Fibroblast of villous mesenchyme (primary cell): ENCODE measurements at places on chromosomes 1 and 21.

GRCh38 chr1:233664253-233664652 is 50.3 kb downstream of the KCNK1 start:
- DNase-seq, result no peak

DNA sequence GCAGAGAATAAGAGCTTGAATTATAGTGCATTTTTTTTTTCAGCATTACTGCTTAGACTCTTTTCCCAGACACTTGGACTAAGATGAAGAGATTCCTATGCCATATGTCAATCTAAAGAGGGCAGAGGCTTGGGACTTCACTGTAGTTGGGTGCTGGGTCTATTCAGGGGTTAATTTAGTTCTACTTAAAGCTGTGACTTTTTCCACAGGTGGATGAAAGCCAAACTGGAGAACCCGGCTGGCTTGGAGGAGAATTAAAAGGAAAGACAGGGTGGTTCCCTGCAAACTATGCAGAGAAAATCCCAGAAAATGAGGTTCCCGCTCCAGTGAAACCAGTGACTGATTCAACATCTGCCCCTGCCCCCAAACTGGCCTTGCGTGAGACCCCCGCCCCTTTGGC is 104.8 kb downstream of the ATP5PO start:
- DNase-seq, result no peak

DNA sequence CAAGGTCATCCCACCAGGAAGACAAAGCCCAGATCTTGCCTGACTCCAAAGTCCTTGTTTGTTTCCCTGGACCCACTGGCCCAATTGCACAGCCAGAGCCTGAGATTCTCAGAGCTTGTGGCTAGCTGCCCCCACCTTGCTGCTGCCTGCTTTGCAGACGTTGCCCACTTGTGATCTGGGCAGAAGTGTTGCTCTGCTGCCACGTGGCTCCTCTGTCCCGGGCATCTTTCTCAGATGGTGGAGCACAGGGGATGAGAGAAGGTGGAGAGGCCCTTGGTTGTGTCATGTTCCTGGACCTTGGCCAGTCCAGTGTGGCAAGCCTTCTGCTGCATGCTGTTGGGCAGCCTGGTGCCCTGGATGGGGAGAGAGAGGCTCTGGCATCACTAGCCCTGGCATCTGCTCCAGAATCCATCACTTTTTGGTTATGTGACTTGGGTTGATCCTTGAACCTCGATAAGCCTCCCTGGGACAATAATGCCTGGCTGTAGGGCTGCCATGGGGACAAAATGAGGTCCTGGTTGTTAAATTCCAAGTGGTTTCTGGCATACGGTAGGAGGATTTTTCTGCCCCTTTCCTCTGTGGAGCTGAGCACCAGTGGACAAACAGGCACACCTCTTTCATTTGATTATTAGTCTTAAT is 1.5 kb upstream of the NR0B2 start:
- no peak for DNase-seq

DNA sequence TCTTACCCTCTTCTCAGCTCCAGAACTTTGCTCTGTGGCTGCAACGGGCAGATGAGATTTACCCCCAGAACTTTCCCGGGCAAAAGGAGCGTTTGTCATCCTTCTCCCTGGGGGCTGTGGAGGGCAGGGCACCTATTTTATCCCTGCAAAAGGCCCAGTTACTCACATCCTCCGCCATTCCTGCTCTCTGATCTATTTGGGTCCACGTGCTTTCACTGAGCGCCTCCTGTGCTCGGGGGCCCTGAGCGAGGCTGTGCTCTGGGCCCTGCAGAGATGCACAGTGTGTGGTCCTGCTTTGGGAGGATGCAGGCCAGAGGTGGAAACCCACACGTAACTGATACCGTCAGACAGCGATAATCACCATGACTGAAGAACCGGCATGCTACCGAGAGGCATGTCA is 2.4 kb upstream of the CSMD2 start:
- DNase-seq, result no peak

DNA sequence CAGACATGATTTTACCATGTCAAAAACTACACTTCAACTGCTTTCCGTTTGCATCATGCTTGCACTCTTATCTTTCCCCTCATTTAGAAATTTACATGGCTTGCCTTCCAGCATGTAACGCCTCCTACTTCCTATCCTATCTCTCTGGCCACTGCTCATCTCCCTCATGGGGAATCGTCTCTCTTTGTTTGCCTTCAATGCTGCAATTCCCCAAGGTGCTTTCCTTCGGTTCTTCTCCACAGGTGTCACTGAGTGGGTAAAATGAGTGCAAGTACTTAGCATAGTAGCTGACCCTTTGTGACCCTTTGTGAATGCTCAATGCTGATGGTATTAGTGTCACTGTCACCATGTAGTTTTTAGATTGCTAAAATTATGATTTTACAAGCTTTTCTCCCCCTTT is 63.1 kb downstream of the APP start:
- no peak for DNase-seq

DNA sequence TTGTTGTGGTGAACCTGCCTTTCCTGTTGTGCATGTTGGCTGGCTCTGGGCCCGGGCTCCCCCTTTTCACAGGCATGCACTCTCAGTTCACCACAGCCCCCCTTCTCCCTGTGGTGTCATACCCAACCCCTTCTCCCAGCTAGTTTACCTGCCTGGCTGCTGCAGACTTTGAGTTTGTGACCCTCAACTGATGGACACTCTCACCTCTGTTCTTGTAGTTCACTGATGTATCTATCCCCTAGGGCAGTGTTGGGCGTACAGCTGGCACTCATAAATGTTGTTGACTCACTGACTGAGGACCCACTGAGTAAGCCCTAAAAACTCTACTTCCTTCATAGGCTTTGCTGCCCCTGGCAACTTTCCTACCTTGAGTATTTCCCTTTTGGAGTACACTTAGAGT is 54.9 kb downstream of the WDR64 start:
- DNase-seq, result no peak

DNA sequence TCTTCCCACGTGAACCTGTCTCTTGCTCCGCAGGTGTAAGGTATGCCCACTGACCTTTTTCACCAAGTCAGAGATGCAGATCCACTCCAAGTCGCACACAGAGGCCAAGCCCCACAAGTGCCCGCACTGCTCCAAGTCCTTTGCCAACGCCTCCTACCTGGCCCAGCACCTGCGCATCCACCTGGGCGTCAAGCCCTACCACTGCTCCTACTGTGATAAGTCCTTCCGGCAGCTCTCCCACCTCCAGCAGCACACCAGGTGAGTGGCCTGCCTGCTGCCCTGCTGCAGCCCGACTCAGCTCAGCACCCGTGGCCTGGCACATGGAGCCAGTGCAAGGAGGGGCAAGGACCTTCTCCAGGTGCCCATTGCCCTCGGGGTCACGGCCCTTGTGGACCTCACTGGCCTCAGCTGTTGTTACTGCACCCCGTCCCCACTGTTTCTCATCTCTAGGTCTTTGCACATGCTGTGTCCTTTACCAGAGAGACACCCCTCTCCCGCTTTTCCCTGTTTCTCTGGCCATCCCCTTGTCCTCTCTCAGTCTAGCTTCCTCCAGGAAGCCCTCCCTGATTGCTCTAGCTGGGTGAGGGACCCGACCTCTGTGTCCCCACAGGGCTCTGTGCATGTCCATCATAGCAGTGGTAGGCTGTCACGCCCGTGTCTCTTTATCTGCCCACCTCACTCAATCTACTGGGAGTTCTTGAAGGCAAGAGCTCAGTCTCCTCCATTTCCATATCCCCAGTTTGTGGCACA is 25.4 kb downstream of the ZNF362 start:
- DNase-seq, result no peak

DNA sequence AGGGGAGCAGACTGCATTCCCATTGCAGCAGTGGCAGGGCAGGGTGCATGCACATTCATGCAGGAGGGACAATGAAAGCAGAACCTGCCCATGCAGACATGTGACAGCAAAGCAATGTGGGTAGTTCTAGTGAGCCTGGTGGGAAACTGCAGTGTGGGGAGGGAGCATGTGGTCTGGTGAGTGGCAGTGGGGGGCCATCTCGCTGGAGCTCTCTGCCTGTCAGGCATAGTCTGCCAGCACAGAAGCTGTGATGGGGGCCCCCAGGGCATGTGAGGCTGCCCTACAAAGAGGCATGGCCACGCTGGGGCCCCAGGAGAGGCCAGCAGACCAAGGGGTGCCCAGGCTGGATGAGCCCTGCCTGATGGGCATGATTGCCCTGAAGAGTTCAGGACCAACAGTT is 579.7 kb downstream of the PTPRC start:
- DNase-seq, result no peak

DNA sequence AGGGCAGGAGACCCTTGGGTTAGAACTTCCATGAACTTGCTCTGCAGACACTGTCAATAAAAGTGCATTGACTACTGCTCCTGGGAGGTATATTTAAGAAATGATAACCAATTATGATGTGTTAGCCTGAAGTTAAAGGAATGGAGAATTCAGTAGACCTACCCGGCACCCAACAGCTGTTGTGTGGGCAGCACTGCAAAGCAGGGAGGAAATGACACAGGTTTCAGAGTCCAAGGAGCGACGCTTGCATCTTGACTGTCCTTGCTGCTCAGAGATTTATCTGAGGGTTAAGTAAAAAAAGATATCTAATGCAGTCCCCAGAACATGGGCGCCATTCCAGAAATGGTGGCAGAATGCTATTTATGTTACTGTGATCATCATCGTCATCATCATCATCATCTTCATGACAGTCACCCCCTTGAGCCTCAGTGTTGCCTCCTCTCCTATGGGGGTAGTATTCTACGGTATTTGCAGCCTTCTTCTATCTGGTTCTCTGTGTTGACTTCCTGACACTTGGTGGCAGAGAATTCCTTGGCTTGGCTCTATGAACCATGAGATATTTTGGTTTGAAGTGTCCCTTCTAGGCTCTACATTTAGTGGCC is 225.9 kb downstream of the KAZN start:
- DNase-seq, result no peak

DNA sequence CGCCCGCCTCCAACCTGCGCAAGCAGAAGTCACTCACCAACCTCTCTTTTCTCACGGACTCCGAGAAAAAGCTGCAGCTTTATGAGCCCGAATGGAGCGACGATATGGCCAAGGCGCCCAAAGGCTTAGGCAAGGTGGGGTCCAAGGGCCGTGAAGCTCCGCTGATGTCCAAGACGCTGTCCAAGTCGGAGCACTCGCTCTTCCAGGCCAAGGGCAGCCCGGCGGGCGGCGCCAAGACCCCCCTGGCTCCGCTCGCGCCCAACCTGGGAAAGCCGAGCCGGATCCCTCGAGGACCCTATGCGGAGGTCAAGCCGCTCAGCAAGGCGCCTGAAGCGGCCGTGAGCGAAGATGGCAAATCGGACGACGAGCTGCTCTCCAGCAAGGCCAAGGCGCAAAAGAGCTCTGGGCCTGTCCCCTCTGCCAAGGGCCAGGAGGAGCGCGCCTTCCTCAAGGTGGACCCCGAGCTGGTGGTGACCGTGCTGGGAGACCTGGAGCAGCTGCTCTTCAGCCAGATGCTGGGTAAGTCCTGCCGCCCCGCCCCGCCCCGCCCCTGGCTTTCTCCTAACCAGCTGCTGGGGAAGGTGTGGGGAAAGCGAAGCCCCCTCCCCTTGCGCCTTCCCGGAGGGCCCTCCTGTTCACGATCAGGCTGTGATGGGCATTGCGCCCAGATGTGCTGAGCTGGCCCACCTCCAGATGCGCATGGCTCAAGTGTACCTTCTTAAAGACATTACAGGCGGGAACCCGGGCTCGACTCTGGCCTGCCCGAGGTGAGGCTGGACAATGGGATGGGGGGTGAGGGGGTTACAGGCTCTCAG is 110.2 kb downstream of the NAV1 start:
- DNase-seq, result peak; percentile 62

- no peak for DNase-seq
These were observed 43.6 kb upstream of the ETV3 start for GRCh38 chr1:157181790-157182189.

GRCh38 chr1:173300061-173301044 is 93.2 kb upstream of the TNFSF4 start:
- DNase-seq, result peak; percentile 75

GRCh38 chr1:18739897-18740296 is 109.3 kb downstream of the PAX7 start:
- DNase-seq, result no peak

- DNase-seq, result no peak
These were observed 11.7 kb upstream of the S100A11 start for GRCh38 chr1:152048416-152049009.

- no peak for DNase-seq
These were observed 35.5 kb upstream of the NPL start for GRCh38 chr1:182754087-182754486.

DNA sequence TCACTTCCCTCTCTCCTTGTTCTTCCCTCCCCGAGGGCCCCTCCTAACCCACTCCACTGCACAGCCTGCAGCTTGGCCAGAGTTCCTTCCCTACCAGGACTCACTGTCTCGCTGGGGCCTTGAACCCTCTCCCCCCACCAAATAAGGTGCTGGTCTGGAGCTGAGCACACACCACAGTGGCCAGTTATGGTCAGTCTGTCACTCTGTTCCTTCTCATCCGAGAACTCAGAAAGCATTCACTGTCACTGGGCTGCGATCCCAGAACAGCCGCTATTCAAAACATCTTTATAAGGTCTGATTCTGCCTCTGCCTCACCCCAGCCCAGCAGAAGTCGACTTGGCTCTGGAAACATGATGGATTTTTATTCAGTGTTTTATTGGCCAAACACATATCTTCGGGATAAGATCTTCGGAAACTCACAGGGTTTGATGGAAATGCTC is 19.8 kb upstream of the LBR start:
- peak; percentile 59 for DNase-seq

- DNase-seq, result no peak
These were observed 20.3 kb upstream of the LMX1A start for GRCh38 chr1:165376811-165377311.

DNA sequence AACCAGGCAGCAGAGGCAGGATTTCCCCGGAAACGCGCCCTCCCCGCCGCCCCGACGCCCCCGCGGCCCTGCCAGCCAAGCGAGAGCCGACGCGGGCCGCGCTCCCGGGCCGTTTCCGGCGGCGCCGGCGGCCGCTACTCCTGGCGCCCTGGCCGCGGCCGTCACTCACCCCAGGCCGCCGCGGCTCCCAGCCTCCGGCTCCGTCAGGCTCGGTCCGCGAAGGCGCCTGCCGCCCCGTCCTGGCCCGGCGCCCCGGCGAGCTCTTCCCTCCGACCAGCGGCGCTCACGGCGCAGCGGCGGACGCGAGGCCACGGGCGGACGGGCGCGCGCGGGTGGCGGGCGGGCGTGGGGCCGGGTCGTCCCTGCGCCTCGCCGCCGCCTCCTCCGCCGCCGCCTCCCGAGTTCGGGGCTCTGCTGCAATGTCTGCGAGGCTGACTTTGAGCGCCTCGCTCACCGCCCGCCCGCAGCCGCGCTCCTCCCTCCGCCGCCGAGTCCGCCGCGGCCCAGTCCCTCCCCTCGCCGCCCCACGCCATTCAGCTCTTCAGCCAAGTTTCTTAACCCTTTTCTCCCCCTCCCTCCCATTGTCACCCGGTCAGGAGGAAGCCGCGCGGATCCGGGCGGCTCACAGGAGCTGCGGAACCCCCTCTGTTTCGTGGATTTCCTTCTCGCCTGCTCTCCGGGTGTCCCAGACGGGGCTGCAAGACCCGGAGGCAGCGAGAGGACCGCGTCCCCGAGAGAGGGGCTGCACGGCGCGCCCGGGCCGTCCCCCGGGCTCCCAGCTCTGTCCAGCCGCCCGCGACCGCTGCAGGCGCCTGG is at the start of gene NRIP1:
Gene NRIP1, minus strand, starts transcription at position 425 of the 816 bp plus-strand sequence. CDS start 96,808 bp downstream, outside the sequence.
- DNase-seq, result peak; percentile 93

- no peak for DNase-seq
These were observed 46.0 kb upstream of the OLIG2 start for GRCh38 chr21:32979598-32980268.
